ENCODE measurements at places on chromosomes 5 and 9. TPM values are rescaled to one million over a fixed set of nuclear protein-coding genes. Genes with fewer than 3 reads are reported as not detected.

MAP1B gene
- total RNA-seq, result 501 TPM

CRB2 gene
- not detected for total RNA-seq

CAMK4 gene
- 10.3 TPM for total RNA-seq

CA9 gene
- total RNA-seq, result 8.1 TPM

ENTREP1 gene
- total RNA-seq, result under 0.01 TPM

FBXL17 gene
- 13.4 TPM for total RNA-seq

PCDHB1 gene
- not detected for total RNA-seq

SPATA31A3 gene
- total RNA-seq, result not detected

ZNG1E gene
- total RNA-seq, result 37.6 TPM

MSMP gene
- 0.30 TPM for total RNA-seq

ADAMTS19 gene
- 1.4 TPM for total RNA-seq

OLFM1 gene
- total RNA-seq, result 2.9 TPM

NFIB gene
- 16.4 TPM for total RNA-seq

CNOT6 gene
- 15.1 TPM for total RNA-seq

ADAMTS13 gene
- 2.8 TPM for total RNA-seq

PKD2L2 gene
- not detected for total RNA-seq

MEIKIN gene
- not detected for total RNA-seq

SH2D3C gene
- 0.18 TPM for total RNA-seq

SPINK1 gene
- 0.59 TPM for total RNA-seq

CCNI2 gene
- not detected for total RNA-seq

AKNA gene
- 6.3 TPM for total RNA-seq

F2R gene
- 15.4 TPM for total RNA-seq

CMBL gene
- total RNA-seq, result 21.1 TPM

ZBTB6 gene
- 14.1 TPM for total RNA-seq

SELENOP gene
- total RNA-seq, result 0.32 TPM
